ENCODE measurements at places on chromosomes 13 and 19.

GRCh38 chr13:76735641-76736040 lies 150.6 kb downstream of the KCTD12 start:
- DNase-seq: no peak

GRCh38 chr13:81304121-81304659 lies 963.3 kb upstream of the SPRY2 start:
- DNase-seq: no peak

DNA sequence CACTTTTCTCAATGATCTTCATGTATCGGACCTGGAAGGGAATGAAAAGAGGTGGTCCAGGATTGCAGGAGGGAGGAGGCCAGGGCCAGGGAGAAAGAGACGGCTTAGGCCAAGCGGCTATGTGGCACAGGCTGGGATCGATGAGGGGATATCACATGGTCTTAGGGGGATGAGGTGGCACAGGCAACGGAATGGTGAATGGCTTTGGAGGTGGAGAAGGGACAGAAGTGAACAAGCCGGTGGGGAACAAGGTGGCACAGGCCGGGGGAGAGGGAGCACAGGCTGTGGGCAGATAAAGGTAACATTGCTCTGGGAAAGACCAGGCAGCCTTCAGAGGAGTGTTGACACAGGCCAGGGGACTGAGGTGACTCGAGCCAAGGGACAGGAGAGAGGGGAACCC lies 5.7 kb upstream of the CDKN2D start:
- DNase-seq: no peak

GRCh38 chr19:46975925-46976782 lies 43.5 kb upstream of the NPAS1 start:
- DNase-seq: no peak

GRCh38 chr13:79307866-79308298 lies 98.2 kb downstream of the RBM26 start:
- no peak for DNase-seq

DNA sequence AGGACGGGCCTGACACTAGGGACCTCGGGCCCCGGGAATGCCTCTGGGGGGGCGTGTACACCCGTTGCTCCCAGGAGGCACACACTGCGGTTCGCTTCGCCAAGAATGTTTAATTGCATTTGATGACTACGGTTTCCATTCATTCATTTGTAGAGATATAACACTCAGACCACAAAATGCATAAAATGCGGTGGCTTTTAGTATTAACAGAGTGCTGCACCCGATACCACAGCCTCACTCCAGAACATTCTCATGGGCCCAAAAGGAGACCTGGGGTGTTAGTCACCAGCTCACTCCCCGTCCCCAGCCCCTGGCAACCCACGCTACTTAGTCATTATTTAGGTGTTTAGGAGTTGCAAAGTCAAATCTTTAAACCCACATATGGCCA lies 21.8 kb downstream of the HCN2 start:
- no peak for DNase-seq

GRCh38 chr19:57279418-57280164 lies 694 bp upstream of the ZNF460 start:
- DNase-seq: peak; percentile 86

DNA sequence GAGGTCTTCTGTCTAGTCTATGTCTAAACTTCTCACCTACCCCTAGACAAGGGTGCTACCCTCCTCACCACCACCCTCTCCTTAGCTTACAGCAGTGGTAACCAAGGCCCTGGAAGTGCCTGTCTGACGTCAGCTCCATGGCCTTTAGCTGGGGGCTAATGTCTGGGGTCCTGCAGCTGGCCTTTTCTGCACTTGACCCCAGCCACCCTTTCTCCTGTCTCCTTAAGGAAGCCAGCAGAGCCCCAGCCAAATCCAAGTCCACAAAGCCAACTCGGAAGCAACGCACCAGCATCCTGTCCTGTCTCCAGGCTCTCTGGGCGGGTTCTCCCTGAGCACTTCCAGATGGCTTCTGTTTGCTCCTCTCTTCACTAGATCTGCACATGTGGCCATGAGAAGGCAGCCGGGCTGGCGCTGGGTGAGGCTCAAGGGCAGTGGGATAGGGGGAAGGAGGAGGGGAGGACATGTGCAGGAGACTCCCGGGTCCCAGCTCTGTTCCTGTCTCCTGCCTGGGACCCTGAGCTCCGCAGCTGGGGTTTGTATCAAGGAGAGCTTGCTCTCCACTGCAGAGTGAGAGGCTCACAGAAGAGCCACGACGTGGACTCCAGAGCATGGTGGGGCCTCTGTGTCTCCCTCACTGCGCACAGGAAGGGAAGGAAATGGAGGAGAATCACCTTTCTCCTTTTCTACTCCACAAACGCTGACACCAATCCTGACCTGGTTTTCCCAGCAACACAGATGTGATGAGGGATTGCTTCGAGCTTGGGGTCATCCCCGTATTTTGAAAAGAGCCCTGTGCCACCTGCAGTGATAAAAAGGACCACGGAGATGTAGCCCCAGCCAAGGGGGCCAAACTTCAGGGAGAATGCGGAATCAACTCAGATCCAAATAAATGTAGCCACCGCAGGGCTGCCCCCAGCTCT lies 204.2 kb downstream of the USP12 start:
- no peak for DNase-seq

- DNase-seq: no peak
Observed at GRCh38 chr13:43567608-43568007, 219.2 kb downstream of the ENOX1 start.

GRCh38 chr19:703651-704446 lies 4.9 kb upstream of the PALM start:
- DNase-seq: peak; percentile 71

DNA sequence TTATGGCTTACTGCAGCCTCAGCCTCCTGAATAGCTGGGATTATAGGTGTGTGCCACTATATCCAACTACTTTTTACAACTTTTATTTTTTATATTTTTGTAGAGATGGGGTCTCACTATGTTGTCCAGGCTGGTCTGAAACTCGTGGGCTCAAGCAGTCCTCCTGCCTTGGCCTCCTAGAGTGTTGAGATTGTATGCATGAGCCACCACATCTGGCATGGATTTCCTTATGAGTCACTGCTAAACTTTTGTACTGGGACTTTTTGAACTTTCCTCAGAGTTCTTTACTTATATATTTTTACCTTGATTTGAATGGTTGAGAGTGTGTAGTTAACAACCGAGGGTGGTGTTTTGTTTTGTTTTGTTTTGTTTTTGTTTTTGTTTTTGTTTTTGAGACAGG lies 33.4 kb downstream of the DNAJC3 start:
- DNase-seq: no peak

DNA sequence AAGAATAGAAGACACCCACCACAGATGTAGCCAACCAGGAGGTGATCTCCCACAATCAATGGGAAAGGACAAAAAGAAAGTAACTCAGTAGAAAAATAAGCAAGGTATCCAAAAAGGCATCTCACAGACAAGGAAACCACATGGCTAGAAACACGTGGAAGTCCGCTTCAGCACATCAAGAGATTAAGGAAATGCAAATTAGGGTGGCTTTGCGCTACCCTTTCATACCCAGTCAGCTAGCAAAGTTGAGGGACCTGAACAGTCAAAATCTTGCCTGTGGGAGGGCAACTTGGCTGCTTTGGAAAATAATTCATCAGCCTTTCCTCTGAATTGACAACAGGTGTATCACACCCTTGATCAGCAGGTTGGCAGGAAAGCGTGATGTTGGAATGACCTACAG lies 11.6 kb upstream of the UQCR11 start:
- DNase-seq: no peak

GRCh38 chr13:43760257-43760656 lies 26.5 kb downstream of the ENOX1 start:
- DNase-seq: no peak

DNA sequence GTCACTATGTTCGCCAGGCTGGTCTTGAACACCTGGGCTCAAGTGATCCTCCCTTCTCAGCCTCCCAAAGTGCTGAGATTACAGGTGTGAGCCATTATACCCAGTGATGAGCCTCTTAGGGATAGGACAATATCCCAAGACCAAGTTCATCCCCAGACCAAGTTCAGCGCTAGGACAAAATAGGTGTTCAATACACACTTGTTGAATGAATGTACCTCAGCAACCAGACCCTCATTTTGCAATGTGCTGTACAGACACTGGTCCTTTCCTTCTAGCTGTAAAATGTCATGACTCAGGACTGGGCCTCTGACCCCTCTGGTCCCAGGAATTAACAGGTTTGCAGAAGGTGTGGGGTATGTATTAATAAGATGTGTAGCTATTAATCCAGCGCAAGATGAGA lies 246.0 kb downstream of the TSHZ3 start:
- DNase-seq: no peak

DNA sequence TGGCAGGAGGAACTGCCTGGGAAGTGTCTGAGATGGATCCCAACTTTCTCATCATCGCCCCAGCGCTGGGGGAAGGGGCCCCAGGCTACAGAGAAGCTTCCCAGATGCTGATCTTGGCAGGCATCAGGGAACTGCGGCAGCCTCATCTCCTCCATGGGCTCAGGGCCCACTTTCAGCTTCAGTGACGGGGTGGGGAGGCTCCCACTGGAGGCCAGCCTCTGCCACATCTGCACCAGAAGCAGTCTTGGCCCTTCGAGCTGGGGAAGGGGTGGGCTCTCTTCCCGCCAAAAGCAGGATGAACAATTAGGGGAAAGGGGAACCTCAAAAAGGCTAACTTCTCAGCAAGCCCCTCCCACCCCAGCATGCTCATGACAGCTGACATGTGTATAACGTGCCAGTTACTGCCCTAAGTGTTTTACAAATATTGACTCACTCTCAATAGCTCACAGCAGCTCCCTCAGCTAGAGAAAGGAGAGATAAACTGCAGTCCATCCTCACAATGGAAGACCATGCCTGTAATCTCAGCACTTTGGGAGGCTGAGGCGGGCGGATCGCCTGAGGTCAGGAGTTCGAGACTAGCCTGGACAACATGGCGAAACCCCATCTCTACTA lies 7.1 kb upstream of the S1PR2 start:
- no peak for DNase-seq

DNA sequence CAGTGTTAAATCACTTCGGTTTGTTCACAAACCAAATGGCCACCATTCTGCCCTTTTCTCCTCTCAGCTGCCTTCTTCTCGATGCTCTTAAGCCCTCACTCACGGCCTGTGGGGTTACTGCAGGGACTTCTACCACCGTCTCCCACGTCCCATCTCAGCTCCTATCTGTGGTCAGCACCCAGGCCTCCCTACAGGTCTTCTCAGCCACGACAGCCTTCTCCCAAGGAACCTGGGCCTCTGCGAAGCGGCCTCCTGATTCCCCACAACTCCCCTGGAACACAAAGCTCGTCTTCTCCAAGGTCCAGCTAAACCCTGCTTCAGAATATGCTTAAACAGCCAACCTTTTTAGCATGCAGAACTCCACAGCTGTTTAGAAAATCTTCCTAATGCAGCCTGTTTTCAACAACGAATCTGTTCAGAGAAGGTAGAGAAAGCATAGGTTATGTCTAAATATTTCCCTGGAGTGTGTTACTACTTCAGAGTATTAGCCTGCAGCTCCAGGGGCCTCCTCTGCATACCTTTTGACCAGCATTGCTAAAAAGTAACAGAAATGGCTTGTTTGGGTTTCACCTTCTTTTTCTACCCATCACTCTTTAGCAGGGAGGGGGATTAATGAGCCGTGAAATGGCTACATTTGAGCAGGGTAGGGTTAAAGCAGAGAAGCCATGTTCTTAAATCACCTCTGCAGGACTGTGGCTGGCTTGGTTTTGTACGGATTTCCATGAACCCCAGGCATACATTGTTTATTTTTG lies 104.0 kb downstream of the COL4A2 start:
- DNase-seq: no peak

DNA sequence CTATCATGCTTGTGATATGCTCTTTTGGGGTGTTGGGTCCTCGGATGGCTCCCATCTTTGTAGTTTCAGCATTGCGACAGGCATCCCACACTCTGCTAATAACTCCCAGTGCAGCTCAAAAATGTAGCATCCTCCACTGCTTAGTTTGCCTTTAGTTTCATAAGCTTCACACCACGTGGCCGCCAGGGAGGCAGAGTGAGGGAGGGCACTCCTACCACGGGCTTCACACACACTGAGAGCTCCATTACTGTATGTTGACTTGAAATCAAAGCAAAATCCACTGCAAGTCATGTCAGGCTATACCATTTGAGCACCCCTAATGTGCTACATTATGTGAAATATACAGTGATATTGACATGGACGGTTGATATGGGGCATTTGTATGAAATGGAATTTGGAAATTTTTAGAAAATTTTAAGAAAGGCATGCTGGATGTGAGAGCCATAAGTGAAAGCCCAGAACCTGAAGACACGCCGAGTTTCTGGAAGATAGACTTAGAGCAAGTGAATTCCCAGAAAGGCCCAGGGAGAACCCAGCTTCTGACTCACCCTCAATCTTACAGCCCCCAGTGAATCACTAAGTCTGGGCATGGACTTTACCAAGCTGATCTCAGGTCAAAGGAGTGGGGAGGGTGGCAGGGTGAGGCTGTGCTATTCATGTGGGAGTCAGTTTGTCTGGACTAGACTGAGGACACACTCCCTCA lies 94.1 kb downstream of the HSPH1 start:
- no peak for DNase-seq

- DNase-seq: no peak
Observed at GRCh38 chr13:42602906-42603305, 29.0 kb downstream of the TNFSF11 start.

GRCh38 chr13:51148223-51148951 lies 37.3 kb upstream of the C13orf42 start:
- DNase-seq: no peak

DNA sequence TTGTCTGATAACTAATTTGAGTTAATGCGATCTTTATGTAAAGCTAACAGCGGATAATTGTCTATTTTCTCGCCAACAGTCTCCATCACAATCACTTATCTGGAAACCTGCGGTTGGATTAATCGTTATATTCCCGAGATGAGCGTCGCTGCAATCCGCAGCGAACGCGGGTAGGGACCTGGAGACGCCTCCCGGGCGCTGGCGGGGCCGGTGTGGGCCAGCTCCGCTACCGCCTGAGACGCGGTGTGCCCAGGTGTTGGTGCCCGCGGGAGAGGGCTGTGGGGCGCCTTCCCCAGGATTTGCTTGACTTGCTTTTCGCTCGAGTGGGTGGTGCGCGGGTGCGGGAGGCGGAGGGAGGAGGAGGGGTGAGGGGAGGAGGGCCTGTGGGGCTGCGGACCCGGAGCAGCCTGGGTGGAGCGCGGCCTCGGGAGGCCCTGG lies 38.3 kb downstream of the SOX1 start:
- no peak for DNase-seq

DNA sequence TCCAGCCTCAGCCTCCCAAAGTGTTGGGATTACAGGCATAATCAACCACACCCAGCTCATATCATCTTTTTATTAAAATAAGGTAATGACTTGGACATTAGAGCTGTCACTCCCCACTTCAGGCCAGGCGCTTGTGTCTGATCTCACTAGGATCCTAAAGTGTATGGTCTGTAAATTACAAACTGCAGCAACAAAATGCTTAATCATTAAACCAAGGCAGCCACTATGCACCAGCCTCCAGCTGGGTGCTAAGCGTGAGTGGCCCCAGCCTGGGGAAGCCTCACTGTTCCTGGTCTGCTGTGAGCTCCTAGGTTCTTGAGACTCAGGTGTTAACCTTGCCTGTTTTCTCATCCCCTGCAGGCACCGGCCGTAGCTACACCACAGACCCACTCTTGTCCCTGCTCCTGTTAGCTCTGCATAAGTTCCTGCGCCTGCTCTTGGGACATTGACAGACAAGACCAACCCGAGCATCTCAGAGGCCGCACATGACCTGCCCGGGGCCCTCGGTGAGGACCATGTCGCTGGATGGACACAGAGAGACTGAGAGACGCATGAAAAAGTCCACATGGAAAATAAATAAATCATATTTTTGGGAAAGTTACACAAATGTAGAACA lies 37.8 kb downstream of the VSTM2B start:
- DNase-seq: no peak

Measured in NCI-H1048 (cell line).